ENCODE measurements at places on chromosomes 13 and 19.

- DNase-seq: no peak
These were observed 432.3 kb downstream of the RFC3 start for GRCh38 chr13:34250151-34250670.

GRCh38 chr13:100398360-100398759 is 190.2 kb downstream of the GGACT start:
- no peak for DNase-seq

- DNase-seq: peak; percentile 4
These were observed 32.6 kb upstream of the MTIF3 start for GRCh38 chr13:27482983-27483382.

- DNase-seq: no peak
These were observed 3.8 kb downstream of the LRRC4B start for GRCh38 chr19:50564229-50565105.

GRCh38 chr19:48203222-48203793 is 32.8 kb downstream of the ZSWIM9 start:
- DNase-seq: no peak

- no peak for DNase-seq
These were observed 1.4 kb upstream of the ANGPTL8 start for GRCh38 chr19:11238041-11238440.

- DNase-seq: no peak
These were observed 152.1 kb upstream of the SOX21 start for GRCh38 chr13:94864474-94864873.

DNA sequence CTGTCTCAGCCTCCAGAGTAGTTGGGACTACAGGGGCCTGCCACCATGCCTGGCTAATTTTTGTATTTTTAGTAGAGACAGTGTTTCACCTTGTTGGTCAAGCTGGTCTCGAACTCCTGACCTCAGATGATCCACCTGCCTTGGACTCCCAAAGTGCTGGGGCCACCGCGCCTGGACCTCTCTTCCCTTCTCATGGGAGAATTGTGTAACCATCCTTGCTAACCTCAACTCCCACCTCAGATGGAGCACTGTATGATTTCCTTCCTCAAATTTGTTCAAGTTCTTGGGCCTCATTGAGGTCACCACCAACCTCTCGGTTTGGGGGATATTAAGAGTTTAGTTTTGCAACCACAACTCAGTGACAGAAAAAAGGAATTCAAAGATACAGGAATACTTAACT is 10.7 kb downstream of the LILRA5 start:
- peak; percentile 2 for DNase-seq

DNA sequence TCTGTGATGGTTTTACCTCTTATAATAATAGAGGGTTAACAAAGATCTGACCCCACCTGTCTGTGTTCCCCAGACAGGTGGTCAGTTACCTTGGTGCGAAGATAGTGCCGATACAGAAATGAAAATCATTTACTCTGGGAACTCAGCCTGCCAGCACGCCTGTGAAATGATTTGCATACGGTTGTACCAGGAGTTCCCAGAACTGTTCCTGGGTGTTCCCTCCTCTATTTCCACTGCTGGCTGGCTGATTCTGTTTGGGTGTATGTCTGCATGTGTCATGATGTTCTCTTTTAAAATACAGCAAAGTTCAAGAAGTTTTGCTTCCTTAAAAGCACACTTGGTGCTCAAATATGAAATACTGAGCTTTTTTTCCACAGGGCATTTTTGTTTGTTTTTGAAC is 527.1 kb downstream of the FGF9 start:
- DNase-seq: no peak
